ENCODE measurements at places on chromosomes 5 and 9.

DNA sequence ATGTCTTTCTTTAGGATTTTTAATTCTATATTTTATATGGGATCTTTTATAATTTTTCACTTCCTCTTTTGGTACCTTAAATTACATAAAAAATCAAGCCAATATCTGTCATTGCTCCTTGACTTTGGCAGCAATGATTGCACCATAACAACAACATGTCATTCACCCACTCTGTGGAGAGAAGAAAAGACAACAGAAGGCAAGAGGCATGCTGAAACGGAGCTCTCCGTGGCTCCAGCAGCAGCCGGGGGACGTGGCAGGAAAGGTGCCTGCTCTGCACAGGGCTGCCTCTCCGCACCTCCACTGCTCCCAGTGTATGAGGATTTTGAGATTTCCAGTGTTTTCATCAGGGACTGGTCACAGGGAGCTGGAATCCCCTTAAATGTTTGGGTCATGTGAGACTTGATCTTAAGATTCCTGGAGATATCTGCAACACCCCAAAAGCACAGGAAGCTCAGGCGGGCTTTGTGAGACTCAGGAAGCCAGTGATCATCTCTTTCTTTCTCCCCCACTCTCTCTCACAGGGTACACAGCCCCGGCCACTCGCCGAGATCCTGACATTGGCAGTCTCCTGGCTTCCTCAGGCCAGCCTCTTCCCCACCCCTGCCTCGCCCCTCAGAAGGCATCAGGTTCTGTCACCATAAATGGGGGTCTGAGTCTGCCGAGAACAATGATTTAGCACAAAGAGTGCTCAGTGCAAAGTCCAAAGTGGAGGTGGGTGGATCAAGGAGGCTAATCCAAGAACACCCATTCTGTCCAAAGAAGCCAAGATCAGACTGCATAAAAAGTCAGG, 74.6 kb downstream of the ACTL7B start:
- H3K27ac ChIP-seq, result no peak overlapping the region
- peaks cover 2% of the 10 kb centered on the region for H3K27me3 ChIP-seq
- no peak overlapping the region for H3K4me3 ChIP-seq
- H3K4me1 ChIP-seq, result no peaks in the 10 kb centered on the region
- no peak for DNase-seq

DNA sequence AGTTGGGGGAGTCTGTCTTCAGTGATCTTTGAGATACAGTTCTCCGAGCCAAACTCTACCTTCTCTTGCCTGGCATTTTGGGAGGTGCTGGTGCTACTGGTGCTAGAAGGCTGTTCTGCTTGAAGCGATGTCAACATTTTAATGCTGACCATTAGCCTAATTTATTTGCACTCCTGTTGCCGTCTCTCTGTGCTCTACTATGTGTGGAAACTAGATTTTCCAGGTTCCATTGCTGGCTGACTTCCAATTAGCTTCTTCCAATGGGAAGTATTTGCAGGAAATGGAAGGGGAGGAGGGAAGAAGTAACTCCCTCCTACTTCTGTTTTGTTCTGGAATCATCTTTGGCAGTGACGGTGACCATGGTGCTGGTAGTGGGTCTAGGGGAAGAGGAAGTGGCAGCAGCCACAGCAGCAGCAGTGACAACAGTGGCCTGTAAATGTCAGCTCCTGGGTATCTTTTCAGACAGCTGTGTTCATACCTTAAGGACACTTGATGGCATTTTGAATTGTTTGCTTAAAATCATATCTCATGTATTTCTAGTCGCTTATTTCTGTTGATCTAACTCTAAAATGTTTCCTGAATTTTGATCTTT, 7.9 kb downstream of the TXNDC8 start:
- DNase-seq, result no peak
- no peaks in the 10 kb centered on the region for H3K27me3 ChIP-seq
- no peaks in the 10 kb centered on the region for H3K4me1 ChIP-seq
- H3K4me3 ChIP-seq, result no peak overlapping the region

DNA sequence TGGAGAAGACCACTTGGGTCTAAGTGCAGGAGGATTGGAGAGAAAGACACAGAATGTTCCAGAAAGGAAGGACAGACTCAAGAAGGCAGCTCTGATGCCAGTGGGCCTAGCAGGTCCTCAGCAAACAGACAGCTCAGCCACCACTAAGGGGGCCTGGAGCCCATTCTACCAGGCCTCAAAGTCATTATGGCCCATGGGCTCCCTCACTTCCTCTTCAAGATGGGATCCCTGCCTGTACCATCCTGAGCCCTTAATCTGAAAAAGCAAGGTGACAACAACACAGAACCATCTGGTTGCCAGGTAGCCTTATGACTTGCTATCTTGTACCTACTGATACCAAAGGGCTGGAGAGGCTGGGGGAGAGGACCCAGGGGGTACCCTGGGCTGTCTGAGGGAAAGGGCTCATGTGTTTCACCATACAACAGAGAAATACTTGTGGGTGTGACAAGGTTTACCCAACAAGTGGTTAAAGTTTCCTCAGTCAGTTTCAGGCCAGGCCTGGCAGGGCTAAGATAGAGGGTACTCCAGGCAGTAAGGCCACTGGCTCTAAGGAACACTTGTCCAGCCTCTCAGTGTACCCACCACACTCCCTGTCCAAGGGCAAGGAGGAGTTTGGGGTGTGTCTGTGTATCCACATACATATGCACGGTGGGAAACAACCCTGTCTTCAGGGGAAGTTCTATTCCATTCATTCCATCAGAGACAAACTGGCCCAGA, 30.7 kb downstream of the TCF7 start:
- no peak overlapping the region for H3K4me3 ChIP-seq
- H3K36me3 ChIP-seq, result peaks cover 25% of the 10 kb centered on the region
- H3K4me1 ChIP-seq, result no peaks in the 10 kb centered on the region
- H3K27ac ChIP-seq, result no peak overlapping the region
- no peaks in the 10 kb centered on the region for H3K27me3 ChIP-seq

- no peak overlapping the region for H3K4me3 ChIP-seq
- H3K27ac ChIP-seq, result no peak overlapping the region
- no peak for DNase-seq
Measured at GRCh38 chr5:107068782-107069181, 602.0 kb downstream of the EFNA5 start.

DNA sequence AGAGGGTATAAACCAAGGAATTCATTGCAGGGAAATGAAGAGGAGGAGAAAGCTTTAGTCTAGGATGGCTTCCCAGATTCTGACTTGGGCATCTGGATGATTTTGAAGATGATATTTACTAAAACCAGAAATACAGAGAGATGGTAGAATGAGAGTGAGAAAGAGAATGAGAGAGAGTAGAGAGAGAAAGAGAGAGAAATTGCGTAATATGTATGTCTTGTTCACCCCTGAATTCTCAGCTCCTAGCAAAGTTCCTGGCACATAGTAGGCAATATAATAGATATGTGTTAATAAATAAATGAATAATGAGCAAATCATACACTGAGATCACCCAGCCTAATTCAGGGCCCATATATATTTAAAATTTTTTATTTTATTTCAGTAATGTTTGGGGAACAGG, 1089.5 kb upstream of the DMAC1 start:
- H3K27ac ChIP-seq, result no peak overlapping the region
- no peak overlapping the region for H3K4me3 ChIP-seq
- no peaks in the 10 kb centered on the region for H3K36me3 ChIP-seq
- H3K4me1 ChIP-seq, result no peaks in the 10 kb centered on the region
- DNase-seq, result no peak

DNA sequence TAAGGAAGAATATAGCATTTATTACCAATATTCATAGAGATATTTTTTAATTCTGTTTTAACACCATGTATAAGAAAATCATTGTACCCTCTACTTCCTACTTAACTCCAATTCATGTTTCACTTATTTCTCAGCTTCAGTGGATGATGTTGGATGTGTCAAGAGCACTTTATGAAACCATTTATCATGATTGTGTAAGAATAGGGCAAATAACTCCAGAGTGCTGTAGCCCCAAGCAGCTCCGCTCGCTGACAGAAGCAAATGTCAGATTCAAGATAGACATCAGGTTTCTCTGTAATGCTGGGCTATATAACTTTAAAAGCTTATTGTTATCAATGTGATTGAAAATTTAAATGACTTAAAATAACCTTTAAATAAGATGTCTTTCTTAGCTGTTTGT, 50.4 kb downstream of the MAST4 start:
- no peak for DNase-seq
- H3K27me3 ChIP-seq, result no peaks in the 10 kb centered on the region
- H3K4me3 ChIP-seq, result no peak overlapping the region
- no peak overlapping the region for H3K27ac ChIP-seq
- H3K36me3 ChIP-seq, result no peaks in the 10 kb centered on the region
- H3K4me1 ChIP-seq, result no peaks in the 10 kb centered on the region

DNA sequence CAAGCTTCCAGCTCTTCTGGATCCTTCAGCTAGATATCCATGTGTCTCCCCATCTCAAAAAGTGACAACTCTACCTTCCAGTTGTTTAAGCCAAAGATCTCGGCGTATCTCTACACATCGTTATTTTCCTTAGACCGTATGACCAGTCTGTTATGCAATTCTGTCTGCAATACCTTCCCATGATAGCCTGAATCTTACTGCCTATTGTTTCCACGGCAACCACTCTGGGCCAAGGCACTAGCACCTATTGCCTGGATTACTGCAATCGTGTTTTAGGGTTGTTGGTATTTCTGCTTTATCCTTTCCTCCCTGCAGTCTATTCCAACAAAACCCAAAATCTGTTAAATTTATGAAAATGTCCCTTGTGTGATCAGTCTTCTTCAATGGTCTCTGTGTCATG, 448.4 kb downstream of the MTRR start:
- H3K4me1 ChIP-seq, result no peaks in the 10 kb centered on the region
- no peaks in the 10 kb centered on the region for H3K27me3 ChIP-seq
- H3K36me3 ChIP-seq, result no peaks in the 10 kb centered on the region
- no peak overlapping the region for H3K27ac ChIP-seq

- no peaks in the 10 kb centered on the region for H3K36me3 ChIP-seq
- H3K27me3 ChIP-seq, result peaks cover 1% of the 10 kb centered on the region
- no peak for DNase-seq
- H3K4me1 ChIP-seq, result peaks cover 18% of the 10 kb centered on the region
- no peak overlapping the region for H3K4me3 ChIP-seq
Measured at GRCh38 chr5:151345808-151346478, 1.4 kb downstream of the SLC36A2 start.

- no peaks in the 10 kb centered on the region for H3K4me1 ChIP-seq
- H3K4me3 ChIP-seq, result no peak overlapping the region
- DNase-seq, result no peak
Measured at GRCh38 chr5:109868737-109869136, 179.0 kb downstream of the MAN2A1 start.

Data from H1 (cell line).